ENCODE measurements at places on chromosomes 7 and 10.

DNA sequence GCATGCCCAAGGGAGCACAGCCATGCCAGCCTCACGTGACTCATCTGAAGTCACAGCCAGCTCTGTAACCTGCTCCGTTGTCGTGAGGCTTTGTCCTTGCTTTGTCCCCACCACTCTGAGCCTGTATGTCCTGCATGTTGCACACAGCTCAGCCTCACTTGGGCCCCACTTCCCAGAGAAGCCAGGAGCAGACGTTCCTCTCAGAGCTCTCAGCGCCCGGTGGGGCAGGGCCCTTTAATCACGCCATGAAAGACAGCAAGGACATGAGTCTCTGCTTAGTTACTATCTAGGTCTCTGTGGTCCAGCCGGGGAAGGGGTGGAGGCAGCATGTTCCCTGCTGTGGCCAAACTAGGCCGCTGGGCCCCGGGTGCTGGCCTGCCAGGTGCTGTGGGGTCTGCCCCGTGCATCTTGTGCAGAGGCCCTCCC is 127.4 kb upstream of the FAM20C start:
- no peak for DNase-seq

GRCh38 chr10:34731885-34732701 is 83.0 kb downstream of the PARD3 start:
- DNase-seq = no peak

- DNase-seq = no peak
Measured at GRCh38 chr7:98955992-98956391, 77.7 kb downstream of the TRRAP start.

DNA sequence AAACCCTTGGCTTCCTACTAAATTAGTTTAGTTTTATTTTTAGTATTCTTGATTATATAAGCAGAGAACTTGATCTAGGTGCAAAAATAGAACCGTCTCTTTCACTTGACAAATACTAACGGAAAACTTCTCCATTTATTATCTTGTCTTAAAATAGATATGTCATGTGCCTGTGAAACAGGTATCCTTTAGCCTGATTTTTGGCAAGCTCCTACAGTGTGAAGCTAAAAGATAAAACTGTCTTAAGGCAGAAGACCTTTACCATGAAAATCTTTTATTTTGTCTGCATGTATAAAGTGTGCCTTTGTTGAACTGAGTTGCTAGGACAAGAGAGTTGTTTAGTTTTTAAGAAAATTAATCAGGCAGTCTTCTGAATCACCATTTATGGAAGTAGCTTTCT is 90.6 kb downstream of the CYP51A1 start:
- DNase-seq = no peak

DNA sequence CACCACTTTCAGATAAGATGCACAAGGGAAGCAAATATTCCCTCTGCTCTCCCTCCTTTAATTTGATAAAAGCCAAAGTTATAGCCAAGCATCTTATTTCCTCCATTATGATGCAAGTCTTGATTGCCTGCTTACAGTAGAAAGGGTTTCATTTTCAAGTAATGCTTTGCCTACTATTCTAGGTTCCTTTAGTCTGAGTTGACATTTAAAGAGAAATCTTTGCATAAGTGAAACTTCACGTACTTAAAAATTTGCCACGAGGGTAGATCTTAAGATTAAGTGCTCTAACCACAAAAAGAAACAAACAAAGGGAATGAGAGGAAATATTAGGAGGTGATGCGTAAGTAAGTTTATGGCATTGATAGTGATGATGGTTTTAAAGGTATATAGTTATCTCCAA is 78.1 kb upstream of the VWDE start:
- no peak for DNase-seq

- DNase-seq = no peak
Measured at GRCh38 chr10:42952931-42953683, 123.8 kb upstream of the RET start.

GRCh38 chr10:126458466-126458865 is 70.2 kb upstream of the ADAM12 start:
- DNase-seq = no peak

- no peak for DNase-seq
Measured at GRCh38 chr7:111212857-111213523, 122.1 kb downstream of the LRRN3 start.

- DNase-seq = no peak
Measured at GRCh38 chr7:80804589-80804988, 114.3 kb downstream of the SEMA3C start.

DNA sequence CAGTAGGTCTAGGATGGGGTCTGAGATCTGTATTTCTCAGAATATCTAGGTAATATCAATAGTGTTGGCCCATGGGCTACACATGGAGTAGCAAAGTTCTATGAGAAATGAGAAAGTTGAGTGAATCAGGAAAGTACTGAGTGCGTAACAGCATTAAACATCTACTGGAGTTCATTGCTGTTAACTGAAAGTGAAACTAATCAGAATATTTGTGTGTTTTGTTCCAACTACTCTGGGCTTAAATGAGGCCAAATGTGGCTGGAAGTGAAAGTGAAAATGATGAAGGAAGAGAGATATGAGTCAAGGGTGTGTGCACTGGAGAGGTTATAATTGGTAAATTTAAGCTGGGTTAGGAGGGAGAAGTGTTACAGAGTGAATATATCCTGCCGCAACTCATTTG is 46.5 kb downstream of the TMEM106B start:
- no peak for DNase-seq

DNA sequence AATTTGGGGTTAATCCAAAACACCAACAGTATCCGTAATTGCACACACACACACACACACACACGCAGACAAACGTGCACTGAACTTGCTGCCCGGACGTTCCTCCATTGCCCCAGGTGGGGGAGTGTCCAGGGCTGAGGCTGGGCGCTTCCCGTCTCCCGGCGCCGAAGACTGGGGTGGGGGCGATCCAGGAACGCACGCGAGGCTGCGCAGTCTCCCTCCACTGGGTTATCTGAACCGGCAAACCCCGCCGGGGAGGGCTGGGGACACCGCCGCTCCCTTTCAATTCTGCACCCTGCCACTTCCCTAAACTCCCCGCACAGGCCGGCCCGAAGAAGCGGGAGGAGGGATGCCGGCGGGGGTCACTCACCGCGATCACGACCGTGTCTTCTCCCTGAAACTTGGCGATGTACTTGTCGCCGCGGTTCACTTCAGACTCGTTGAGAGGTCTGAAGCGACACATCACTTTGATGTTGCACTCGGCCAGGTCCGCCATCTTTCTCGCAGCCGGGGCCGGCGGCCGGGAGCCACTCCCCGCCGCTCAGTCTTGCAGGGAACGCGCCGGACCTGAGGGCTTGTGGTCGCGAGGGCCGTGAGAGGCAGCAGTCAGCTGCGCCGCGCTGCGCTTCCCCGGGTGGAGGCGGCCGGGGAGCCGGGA is 618 bp downstream of the KIF5B start:
- peak; percentile 24 for DNase-seq

DNA sequence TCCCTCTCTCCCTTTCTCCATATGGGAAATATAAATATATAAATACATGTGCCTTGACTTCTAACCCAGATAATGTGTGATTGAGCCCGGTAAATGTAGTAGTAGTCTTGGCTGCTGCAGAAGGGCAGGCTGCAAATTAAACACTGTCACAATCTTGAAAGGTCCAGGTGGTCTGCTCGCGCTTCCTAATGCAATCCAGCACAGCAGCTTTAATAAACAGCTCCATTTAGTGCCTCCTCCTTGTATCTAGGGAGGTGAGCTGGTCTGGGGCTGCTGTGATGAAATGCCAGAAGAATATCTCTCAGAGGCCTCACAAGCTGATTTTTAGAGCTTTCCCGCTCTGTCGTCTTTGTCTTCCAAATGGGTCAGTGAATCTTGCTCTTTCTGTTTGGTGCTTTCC is 782 bp downstream of the POU6F2 start:
- DNase-seq = no peak

- no peak for DNase-seq
Measured at GRCh38 chr10:94785211-94785610, 22.7 kb downstream of the CYP2C19 start.

DNA sequence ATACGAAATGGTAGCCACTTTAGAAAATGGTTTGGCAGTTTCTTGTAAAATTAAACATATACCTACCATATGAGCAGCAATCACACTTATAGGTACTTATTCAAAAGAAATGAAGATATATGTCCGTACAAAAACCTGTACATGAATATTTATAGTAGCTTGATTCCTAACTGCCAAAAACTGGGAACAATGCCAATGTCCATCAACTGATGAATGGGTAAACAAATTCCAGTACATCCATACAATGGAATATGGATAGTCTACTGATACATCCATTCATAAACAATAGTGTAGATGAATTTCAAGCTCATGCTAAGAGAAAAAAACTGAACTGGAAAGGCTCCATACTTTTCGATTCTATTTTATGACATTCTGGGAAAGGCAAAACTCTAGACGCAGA is 68.5 kb downstream of the AGK start:
- no peak for DNase-seq

DNA sequence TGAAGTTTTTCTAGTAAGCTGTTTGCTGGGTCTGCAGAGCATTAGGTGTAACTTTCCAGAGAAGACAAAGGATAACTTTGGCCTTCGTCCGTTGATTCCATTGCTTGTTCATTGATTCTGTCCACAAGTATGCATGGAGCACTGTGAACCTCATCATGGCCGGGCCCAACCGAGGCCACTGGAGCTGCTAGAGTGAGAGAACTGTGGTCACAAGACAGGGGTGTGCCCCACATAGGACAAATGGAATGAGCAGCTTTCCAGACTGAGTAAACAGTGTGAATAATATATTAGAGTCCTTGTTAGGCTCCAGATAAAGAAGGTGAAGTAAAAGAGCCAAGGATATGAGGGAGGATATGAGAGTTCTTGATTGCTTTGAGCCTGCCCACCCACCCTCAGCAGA is 24.9 kb downstream of the MBL2 start:
- DNase-seq = no peak

DNA sequence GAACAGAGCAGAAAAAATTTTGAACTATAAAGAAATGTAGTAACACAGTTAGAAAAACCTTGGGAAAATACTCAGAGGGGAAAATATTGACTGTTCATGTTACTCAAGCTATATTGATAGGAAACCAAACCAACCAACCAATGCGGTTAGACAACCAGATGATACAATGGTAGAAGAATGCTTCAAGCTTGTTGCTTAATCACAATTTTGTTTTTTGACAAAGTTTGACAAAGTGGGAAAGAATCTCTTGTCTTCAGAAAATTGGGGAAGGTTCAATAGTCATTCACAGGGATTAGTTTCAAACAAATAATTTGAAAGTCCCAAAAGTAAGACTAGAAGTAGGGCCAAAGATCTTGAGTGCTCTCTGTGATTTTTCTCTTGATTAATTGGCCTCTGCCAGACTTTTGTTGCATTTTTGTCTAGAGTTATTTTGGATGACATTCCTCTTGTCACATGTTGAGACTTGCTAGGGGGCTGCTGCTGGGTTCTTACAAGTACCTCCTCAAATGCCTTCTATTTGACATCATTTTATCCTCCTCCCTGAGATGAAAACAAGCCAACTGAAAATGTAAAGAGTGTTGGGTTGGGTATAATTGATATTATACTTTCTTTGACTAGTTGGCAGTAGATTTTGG is 233.1 kb upstream of the PHYHIPL start:
- DNase-seq = no peak

- no peak for DNase-seq
Measured at GRCh38 chr10:80684259-80684658, 146.6 kb downstream of the SH2D4B start.

DNA sequence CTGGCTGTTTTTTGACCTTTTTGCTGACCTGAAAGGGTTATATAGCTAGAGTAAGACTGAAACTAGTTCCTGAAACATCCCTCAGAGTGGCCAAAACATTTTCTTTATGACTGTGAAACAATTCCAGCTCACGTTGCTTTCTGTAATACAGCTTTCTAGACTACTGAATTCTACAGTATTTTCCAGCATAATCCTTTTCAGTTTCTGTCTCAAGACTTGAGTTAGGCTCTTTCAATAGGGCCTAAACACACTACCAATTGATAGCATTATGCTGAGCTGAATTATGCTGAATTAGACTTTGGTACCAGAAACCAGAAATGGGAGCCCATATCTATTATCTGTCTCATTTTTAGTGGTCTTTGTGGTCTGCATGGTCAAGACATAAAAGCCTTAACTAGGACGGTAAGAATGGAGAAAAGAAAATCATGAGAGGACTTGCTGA is 72.6 kb downstream of the EPDR1 start:
- DNase-seq = no peak

GRCh38 chr7:143199040-143199439 is 15.8 kb downstream of the TAS2R39 start:
- no peak for DNase-seq

DNA sequence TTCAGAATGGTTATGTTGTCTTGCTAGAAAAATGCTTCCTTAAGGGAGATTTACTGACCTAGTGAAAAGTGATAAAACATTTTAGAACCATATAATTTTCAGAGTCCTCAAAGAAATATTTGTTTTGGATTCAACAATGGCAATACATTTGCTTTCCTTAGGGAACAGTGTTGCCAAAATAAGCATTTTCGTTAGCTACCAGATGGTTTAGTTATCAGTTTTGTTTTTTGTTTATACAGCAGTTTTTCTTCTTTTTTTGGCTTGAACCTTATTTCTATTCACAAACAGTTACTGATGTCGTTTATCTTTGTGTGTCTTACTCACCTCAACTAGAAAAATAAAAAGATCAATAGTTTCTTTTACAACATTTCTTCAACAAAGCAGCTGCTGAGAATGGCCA is 48.6 kb downstream of the EXOC4 start:
- DNase-seq = no peak

- DNase-seq = no peak
Measured at GRCh38 chr10:48737886-48738285, 53.2 kb downstream of the WDFY4 start.

DNA sequence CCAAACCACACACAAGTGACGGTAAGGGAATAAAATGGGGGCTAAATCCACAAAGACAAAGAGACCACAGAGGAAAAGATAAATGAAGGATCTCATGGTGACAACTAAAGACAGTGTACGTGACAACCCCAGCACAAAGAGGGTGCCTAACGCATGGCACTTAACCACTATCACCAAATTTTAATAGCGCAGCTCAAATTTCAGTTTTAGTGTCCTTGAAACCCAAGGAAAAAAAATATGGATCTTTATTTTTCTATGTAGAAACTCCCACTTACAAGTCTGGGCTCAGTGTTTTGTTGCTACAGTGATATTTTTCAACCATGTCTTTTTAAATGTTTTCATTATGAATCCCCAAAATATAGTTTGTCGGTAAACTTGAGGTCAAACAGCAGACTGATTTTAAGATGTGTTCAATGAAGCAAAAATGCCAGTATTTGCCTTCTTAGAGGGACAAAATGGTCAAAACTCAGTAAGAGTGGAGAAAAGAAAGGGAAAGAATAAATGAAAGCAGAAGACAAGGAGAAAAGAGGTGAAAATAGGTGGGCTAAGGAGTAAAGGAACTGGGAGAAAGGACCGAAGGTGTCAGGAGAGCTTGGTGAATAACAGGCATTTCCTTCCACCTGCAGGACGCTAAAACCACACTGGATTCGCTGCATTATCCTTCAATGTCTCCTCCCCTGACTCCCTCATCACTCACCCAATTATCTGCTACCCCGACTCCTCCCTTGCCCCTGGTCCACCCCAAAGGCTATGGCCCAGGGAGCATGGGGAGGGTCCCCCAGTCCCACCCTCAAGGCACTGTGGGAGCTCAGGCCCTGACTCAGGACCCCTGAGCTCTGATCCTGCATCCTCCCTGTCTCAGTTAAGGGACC is 3.5 kb downstream of the ASB13 start:
- DNase-seq = no peak
